ENCODE measurements at places on chromosomes 2 and 18.

- DNase-seq, result no peak
- H3K4me1 ChIP-seq, result no peaks in the 10 kb centered on the region
- H3K36me3 ChIP-seq, result no peaks in the 10 kb centered on the region
- no peak overlapping the region for H3K4me3 ChIP-seq
- no peaks in the 10 kb centered on the region for H3K27me3 ChIP-seq
- no peak overlapping the region for H3K27ac ChIP-seq
Observed at GRCh38 chr2:76193089-76193488, 482.4 kb upstream of the GCFC2 start.

DNA sequence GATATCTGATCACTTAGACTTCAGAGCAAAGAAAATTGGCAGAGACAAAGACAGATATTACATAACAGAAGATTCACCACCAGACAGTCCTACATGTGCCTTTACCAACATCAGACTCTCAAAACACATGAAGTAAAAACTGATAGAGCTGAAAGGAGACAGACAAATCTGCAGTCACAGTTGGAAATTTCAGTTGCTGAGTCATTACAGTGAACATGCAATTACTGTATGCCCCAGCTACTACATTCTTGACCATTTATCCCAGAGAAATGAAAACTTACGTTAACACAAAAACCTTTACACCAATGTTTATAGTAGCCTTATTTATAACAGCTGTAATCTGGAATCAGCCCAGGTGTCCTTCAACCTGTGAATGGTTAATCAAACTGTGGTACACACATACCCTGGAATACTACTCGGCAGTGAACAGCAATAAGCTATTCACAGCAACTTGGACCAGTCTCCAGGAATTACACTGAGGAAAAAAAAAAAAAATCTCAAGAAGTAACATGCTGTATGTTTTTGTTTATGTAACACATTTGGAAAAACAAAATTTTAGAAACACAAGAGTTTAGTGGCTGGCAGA, 7.5 kb upstream of the SCLY start:
- peak; percentile 12 for DNase-seq
- no peaks in the 10 kb centered on the region for H3K36me3 ChIP-seq
- no peak overlapping the region for H3K4me3 ChIP-seq
- H3K4me1 ChIP-seq, result no peaks in the 10 kb centered on the region
- H3K27me3 ChIP-seq, result no peaks in the 10 kb centered on the region

DNA sequence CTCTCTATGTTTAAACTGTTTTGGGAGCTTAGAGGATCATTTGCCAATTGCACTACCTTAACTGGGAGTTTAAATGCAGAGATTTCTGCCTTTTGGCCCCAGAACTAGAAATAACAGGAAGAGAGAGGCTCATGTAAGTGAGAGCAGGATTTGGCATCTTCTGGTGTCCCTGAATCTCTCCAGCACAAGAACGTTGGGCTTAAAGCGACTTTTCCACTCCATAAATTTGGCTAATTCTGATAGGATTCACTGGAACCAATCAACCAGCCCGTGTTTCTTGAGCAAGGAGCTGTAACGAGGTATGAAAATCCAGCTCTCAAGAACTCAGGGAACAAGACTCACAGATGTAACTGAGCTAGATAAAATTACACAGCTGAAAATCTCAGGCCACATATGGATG, 181.0 kb downstream of the C1D start:
- DNase-seq, result no peak
- H3K27me3 ChIP-seq, result no peaks in the 10 kb centered on the region
- no peak overlapping the region for H3K27ac ChIP-seq
- peaks cover 11% of the 10 kb centered on the region for H3K4me1 ChIP-seq
- H3K36me3 ChIP-seq, result no peaks in the 10 kb centered on the region

- no peak overlapping the region for H3K27ac ChIP-seq
- H3K36me3 ChIP-seq, result no peaks in the 10 kb centered on the region
- H3K4me3 ChIP-seq, result no peak overlapping the region
Observed at GRCh38 chr2:207787017-207787416, 17.3 kb upstream of the FZD5 start.

DNA sequence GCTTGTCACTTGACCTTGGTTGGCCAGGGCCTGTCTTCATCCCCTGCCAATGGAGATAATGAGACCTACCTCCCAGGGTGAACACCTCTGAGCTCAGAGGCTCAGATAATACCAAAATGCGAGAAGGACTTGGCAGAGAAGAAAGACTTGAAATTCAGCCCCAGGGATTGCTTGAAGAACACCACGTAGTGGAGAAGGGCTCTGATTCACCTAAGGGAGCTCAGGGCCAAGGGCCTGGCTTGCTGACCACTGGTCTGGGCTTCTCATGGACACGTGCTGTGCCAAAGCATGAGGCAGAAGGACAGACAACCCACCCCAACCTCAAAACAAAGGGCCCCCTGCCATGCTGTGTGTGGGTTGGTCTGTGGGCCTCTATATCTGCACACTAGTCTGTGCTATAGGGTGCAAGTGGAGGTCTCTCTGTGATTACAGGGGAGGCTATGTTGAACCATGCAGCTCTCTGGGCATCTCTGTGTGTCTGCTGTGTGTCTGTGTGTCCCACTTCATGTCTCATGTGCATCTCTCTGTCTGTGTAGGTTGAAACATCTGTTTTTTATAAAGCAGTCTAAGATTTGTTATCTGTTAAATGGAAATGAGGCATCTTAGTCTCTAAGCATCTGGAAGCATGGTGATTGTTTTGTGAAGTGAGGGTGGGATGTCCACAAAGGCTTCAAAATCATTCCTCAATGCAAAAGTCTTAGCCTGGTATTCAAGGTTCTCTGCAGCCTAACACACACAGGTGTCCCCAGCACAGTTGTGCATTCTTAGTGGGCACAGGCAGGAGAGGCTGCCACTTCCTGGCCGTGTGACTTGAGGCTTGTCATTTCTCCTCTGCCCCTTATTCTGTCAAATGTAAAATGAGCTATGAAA, 61.0 kb upstream of the EPAS1 start:
- no peaks in the 10 kb centered on the region for H3K36me3 ChIP-seq
- no peak overlapping the region for H3K4me3 ChIP-seq
- H3K27me3 ChIP-seq, result peaks cover 2% of the 10 kb centered on the region
- H3K27ac ChIP-seq, result no peak overlapping the region

- no peak overlapping the region for H3K4me3 ChIP-seq
- H3K36me3 ChIP-seq, result no peaks in the 10 kb centered on the region
- peaks cover 16% of the 10 kb centered on the region for H3K4me1 ChIP-seq
- peaks cover 6% of the 10 kb centered on the region for H3K27me3 ChIP-seq
- peak; percentile 54 for DNase-seq
Observed at GRCh38 chr2:109284826-109285225, 155.8 kb downstream of the SH3RF3 start.

DNA sequence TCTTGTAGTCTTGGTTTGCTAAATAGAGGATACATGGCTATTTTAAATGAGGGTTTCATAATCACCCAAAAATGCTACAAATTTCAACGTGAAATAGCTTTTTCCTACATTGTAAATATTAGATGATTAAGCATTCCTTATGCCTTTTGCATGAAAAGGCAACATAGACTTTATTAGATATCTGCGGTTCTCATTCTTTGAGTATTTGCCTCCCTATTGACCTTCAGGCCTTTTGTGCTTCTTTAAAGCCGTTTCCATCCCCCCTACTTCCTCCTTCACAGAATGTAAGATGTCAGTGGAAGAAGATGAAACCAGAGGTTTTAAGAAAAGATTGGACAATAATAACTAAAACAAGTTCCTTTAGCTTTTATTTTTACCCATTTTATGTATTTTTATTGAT, 144.1 kb downstream of the UBE2E3 start:
- H3K27ac ChIP-seq, result peak overlapping the region; percentile 76
- no peaks in the 10 kb centered on the region for H3K27me3 ChIP-seq
- no peak overlapping the region for H3K4me3 ChIP-seq
- H3K36me3 ChIP-seq, result no peaks in the 10 kb centered on the region

- no peaks in the 10 kb centered on the region for H3K4me1 ChIP-seq
- H3K27ac ChIP-seq, result no peak overlapping the region
- H3K36me3 ChIP-seq, result no peaks in the 10 kb centered on the region
- H3K4me3 ChIP-seq, result no peak overlapping the region
- no peaks in the 10 kb centered on the region for H3K27me3 ChIP-seq
- peak; percentile 14 for DNase-seq
Observed at GRCh38 chr2:178397002-178397605, 53.9 kb downstream of the PRKRA start.

DNA sequence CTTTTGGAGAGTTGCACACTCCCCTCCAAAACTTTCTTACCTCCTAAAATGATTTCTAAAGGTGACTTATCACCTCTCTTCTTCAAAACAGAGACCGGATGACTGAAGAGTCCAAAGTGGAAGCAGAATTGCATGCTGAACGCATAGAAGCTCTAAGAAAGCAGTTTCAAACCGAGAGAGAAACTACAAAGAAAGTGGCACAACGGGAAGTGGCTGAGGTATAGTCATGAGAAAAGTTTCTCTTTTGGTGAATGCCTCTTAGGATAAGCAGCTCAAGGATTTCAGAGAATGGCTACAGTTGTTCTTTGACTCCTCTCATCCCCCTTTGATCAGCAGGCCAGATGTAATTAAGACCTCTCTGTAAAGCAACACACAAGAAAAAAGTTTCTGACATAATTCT, 73.6 kb downstream of the GTF3C3 start:
- no peaks in the 10 kb centered on the region for H3K27me3 ChIP-seq
- H3K27ac ChIP-seq, result no peak overlapping the region
- no peaks in the 10 kb centered on the region for H3K4me1 ChIP-seq
- H3K36me3 ChIP-seq, result peaks cover 10% of the 10 kb centered on the region
- no peak overlapping the region for H3K4me3 ChIP-seq

DNA sequence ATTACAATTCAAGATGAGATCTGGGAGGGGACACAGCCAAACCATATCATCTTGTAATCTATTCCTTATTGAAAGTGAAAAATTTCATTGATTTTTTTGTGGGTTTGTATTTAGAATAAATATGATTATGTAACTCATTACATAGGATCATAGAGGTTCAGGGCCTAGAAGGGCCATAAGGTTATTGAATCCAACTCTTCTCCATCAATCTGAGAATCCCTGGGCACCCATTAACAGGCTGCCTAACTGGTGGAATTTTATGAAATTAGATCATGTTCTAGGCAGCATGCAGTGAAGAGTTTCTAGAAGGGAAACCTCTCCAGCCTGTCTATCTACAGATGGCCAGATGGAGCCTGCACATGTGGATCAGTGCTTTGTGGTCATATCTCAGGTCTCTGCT, 6.3 kb upstream of the APOB start:
- H3K27me3 ChIP-seq, result no peaks in the 10 kb centered on the region
- no peak for DNase-seq
- no peak overlapping the region for H3K27ac ChIP-seq

- H3K4me3 ChIP-seq, result peak overlapping the region; percentile 21
- H3K36me3 ChIP-seq, result peaks cover 36% of the 10 kb centered on the region
- no peaks in the 10 kb centered on the region for H3K27me3 ChIP-seq
- H3K4me1 ChIP-seq, result peaks cover 48% of the 10 kb centered on the region
Observed at GRCh38 chr2:36461039-36461681, 105.6 kb downstream of the CRIM1 start.

GRCh38 chr18:79588636-79589481, 90.7 kb upstream of the CTDP1 start:
- H3K4me1 ChIP-seq, result peaks cover 8% of the 10 kb centered on the region
- no peaks in the 10 kb centered on the region for H3K27me3 ChIP-seq
- H3K36me3 ChIP-seq, result no peaks in the 10 kb centered on the region
- peak overlapping the region; percentile 58 for H3K27ac ChIP-seq

DNA sequence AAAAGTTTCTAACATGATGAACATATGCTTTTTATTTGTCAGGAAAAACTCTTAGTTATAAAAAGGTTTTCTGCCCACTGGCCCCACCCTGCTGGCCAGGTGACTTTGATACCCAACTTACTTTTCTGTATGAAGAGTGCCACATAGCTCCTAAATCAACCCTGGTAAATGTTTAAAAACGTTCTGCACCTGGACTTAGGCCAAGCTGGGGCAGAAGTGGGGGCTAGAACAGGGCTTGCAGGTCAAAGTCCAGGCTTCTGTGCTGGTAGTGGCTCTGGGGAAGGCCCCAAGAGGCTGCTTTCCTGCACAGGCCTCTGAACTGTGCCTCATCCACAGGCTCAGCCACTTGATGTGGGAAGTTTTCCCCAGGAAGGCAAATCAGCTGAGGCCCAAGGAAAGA, 171.7 kb downstream of the ANKRD30B start:
- H3K4me3 ChIP-seq, result no peak overlapping the region
- H3K36me3 ChIP-seq, result no peaks in the 10 kb centered on the region
- DNase-seq, result no peak
- no peaks in the 10 kb centered on the region for H3K27me3 ChIP-seq

DNA sequence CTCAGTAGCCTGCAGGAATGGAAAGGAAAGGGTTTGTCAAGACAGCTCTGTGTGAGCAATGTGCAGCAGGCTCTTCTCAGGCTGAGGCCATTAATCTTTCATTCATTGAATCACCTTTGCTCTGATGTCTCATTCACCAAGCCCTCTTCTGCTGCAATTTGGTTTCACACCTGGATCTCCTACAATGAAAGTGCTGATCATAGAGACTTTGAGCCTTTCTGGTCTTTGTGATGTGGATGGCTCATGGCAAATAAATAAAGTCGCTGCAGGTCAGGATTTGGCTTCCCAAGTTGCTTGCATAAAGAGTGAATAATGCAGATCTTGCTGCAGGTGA, 95.8 kb upstream of the SPRED2 start:
- H3K4me1 ChIP-seq, result peaks cover 8% of the 10 kb centered on the region
- no peaks in the 10 kb centered on the region for H3K27me3 ChIP-seq
- DNase-seq, result no peak
- no peak overlapping the region for H3K27ac ChIP-seq

DNA sequence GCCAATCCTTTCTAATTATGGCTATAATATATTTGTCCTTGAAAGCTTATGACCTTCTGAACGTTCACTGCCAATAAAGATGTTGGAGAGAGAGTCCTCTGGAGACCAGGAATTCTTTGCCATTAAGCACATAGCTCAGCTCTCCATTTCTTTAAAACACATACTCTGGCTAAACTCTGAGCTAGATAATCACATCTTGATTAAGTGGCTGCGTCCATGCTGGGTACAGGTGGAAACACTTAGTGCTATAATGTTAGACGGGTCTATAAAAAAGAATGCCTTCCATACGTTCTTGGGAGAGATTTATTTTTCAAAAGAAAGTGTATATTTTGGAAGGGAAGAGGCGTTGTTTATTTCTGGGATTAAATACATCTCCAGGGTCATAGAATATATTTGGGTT, 314.5 kb downstream of the LPIN1 start:
- no peak overlapping the region for H3K4me3 ChIP-seq
- no peak overlapping the region for H3K27ac ChIP-seq
- no peaks in the 10 kb centered on the region for H3K27me3 ChIP-seq
- H3K4me1 ChIP-seq, result peaks cover 25% of the 10 kb centered on the region

- no peaks in the 10 kb centered on the region for H3K4me1 ChIP-seq
- no peak overlapping the region for H3K4me3 ChIP-seq
- H3K36me3 ChIP-seq, result no peaks in the 10 kb centered on the region
Observed at GRCh38 chr18:54215069-54215468, 9.4 kb downstream of the MBD2 start.

DNA sequence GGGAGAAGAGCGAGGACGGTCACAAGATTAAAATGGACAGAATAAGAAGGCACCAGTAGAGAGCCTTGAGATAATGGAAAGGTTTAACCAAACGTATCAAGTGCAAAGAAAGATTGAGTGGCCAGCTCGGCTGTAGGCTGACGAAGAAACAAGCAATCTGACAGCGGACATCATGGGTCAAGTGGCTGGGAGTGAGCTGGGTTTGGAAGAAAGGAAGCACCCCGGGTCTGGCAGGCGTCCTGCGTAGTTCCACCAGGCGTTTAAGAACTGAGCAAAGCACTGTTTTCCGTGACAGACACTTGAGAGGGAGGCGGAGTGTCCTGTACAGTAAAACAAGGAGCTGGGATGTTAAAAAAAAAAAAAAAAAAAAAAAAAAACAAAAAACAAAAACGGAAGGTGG, 27.1 kb downstream of the DAPL1 start:
- peak; percentile 41 for DNase-seq
- peaks cover 8% of the 10 kb centered on the region for H3K4me1 ChIP-seq
- H3K4me3 ChIP-seq, result no peak overlapping the region
- no peaks in the 10 kb centered on the region for H3K27me3 ChIP-seq
- no peaks in the 10 kb centered on the region for H3K36me3 ChIP-seq
- no peak overlapping the region for H3K27ac ChIP-seq

All from astrocyte (in vitro differentiated cells and primary cell).